AML-193 (cell line): ENCODE measurements at places on chromosomes 13 and 19.

GRCh38 chr13:43264458-43264857, 241.1 kb downstream of the DNAJC15 start:
- DNase-seq = no peak

- DNase-seq = peak; percentile 57
These were observed 45.0 kb downstream of the CBY2 start for GRCh38 chr13:45747071-45747470.

DNA sequence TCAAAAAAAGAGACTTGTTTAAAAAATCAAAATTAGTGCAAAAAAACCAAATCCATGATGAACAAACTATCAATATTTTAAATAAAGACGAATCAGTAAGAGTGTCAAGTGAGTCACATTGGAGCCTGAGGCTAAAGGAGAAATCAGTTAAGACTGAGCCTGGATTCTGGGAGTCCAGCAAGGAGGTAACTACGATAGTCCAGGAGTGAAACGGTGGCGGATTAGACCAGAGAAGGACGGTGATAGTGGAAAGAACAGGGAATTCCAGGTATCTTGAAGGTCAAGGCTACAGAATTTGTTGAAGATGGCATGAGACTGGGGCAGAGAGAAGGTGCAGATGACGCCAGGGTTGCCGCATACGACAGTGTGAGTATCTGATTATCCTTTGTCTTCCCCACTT, 7.0 kb upstream of the NPAS1 start:
- no peak for DNase-seq

DNA sequence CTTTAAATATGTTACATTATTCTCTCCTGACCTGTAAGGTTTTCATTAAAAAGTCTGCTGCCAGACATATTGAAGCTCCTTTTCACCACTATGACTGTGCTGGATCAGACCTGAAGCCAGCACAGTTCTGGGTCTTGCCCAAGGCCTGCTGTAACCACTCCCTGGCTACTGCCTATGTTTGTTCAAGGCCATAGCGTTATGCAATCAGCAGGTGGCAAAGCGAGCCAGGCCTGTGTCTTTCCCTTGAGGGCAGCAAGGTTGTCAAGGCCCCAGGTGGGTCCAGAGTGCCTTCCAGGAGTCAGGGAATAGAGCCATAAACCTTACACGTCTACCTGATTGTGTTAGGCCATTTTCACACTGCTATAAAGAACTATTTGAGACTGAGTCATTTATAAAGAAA, 496.8 kb upstream of the PCDH9 start:
- DNase-seq = no peak

DNA sequence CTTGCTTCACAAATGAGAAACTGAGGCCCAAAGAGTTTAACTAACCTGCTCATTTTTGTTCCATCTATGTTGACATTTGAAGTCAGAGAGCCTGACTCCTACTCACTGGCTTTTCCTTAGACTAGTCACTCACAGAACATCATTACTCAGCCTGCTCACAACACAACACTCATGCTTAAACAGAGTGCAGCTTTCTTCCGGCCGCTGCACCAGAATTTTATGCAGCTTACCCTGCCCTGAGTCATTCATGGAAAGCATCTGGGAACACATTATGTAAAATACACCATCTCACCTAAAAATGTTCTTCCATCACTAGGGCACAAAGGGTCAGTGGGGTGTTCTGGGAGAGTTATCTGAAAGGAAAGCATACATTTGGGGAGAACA, 303.4 kb downstream of the SPRY2 start:
- DNase-seq = no peak

DNA sequence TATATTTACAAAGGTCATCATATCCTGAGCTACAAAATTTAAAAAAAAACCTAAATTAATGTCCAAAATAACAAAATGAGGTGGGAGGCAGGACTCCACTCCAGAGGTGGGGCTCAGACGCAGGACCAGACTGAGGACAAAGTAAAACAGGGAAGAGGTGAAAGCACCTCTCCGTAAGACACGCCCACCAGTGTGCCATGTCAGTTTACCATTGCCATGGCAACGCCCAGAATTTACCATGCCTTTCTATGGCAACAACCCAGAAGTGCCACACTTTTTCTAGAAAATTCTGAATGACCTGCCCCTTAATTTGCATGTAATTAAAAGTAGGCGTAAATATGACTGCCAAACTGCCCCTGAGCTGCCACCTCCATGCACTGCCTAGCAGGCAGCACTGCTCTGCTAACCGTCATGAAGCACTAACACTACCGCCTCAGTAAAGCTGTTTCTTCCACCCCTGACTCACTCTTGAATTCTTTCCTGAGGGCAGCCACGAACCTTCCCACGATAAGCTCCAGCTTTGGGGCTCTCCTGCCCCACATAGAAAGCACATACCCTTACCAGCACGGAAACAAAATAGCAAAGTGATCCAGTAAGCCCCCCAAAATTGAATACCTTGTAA, 22.3 kb upstream of the PDCD5 start:
- DNase-seq = no peak

DNA sequence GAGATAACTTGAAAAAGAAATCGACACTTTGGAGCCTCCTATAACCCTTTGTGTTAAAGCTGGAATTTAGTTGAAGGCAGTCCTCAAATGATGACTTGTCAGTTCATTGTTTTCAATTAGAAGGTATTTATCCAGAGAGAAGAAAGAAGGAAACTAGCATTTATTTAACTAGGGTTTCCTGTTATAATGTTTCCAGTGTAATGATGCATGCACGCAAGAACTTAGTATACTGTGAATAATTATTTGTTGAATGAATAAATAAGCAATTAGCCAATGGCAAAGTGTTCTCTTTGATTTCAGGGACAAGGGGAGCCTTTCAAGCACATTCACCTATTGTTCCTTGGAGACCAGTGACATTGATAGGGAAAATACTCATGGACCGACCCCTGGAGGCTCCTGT, 307.4 kb downstream of the KLF5 start:
- DNase-seq = no peak

- DNase-seq = peak; percentile 86
These were observed 15.0 kb downstream of the NUFIP1 start for GRCh38 chr13:44974056-44974793.

GRCh38 chr13:113216254-113217048, 7.0 kb downstream of the CUL4A start:
- DNase-seq = no peak

DNA sequence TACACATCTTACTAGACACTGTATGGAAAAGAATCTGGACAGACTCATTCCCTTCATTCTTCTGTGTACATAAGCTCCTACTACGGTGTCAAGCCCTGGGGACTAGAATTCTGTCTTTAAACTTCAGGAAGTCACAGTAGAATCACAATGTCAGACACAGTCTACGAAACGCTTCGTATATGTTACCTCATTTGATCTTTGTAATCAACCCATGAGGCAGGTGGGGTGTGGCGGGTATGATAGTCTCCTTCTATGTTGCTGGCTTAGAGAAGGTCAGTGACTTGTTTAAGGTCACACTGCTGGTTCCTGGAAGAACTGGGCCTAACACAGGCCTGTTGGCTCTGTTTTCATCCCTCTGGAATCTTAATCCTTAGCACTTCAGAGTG, 32.2 kb upstream of the TPT1 start:
- DNase-seq = no peak

DNA sequence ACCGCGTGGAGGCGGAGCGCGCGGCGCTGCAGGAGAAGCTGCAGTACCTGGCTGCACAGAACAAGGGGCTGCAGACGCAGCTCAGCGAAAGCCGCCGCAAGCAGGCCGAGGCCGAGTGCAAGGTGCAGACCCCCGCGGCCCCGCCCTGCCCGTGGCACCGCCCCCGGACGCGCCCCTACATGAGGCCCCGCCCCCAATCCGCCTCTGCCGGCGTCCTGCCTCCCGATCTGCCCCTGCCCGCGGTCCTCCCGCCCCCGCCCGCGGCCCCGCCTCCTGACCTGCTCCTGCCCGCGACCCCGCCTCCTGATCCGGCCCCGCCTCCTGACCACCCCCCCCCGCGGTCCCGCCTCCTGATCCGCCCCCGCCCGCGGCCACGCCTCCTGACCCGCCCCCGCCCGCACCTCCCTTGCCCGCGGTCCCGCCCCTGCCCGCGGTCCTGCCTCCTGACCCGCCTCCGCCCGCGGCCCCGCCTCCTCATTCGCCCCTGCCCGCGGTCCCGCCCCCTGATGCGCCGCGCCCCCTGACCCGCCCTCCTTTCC, 11.7 kb downstream of the PRR36 start:
- no peak for DNase-seq

DNA sequence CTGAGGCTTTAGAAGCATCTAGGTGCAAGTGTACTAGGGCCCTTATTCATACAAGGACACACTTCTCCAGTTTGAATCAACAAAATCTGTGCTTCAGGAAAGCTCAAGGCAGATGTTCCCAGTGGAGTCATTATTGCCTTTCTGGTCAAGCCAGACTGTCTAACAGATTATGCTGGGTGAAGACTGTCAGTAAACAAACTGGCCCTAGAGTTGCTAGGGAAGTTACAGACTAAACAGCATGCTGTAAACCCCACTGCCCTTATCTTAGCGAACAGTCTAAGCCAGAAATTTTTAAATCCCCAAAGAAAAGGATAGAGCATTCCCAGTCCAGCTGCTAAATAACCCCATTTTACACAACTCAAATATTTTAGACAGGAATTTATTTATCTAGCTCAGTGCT, 1701.3 kb upstream of the PRR20A start:
- DNase-seq = no peak

DNA sequence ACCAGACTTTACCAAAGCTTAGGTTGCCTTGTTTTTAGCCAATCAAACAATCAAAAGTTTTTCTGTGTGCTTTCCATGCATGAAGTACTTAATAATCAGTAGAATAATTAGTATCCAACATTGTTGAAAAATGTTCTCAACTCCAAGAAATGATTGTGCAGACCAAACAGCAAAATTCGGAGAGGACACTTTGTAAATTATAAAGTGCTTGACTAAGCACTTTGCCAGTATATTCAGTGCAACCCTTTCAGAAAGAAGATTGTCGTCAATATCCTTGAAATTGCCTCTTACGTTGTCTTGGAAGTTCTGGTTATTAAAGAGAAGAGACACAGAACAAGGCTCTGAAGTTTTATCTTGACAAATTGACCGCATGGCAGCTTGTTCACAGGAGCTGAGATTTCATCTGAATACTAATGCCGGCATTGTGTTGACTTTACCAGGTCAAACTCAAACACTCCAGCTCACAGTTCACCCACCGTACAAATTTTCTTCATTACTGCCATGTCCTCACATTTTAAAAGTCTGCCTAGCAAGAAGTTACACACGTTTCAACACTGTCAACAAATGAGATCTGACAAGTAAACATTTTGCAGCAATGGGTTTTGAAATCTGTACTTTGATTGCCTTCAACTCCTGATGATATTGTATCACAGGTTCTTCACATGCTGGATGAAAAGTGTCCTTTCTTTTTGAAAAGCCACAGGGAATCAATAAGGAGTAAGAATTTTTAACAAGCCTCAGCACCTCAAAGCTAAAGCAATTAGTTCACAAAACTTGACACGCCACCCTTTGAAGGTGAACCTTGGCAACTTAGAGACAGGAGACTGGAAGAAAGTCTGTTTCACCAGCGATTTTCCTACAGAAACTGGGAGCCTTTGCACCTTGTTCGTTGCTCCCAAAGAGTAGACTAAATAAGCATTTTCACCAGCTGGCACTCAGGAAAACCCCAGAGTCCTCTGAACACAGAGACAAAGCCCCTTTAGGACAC, 150.9 kb downstream of the RFC3 start:
- DNase-seq = no peak

GRCh38 chr19:10420444-10421239, at the start of gene PDE4A:
Gene PDE4A (plus strand): TSS chr19:10420538. CDS start chr19:10420765, 227 bp downstream.
- DNase-seq = no peak

GRCh38 chr13:113820813-113821651, 42.8 kb downstream of the GAS6 start:
- DNase-seq = no peak

GRCh38 chr13:31530922-31531321, 208.4 kb upstream of the RXFP2 start:
- DNase-seq = no peak

- DNase-seq = peak; percentile 76
These were observed 1.3 kb downstream of the UBL3 start for GRCh38 chr13:29849071-29849631.

DNA sequence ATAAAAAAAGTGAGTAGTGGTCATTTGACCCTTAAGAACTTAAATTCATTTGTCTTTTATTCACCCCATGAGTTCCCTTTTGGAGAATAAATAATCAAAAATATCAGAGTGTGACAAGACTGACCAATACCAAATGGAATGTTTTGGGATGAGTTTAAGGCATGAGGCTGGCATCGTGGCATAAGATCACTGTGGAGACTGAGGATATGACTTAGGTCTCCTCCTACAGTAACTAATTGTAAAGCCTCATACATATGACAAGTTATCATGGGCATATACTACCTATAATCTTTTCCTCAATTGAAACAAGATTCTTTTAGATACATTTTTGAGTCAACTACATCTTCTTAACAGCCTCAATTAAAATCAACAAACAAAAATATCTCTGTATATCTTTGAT, 782.0 kb downstream of the SLITRK1 start:
- DNase-seq = no peak

GRCh38 chr13:38979891-38980749, 10.5 kb downstream of the STOML3 start:
- no peak for DNase-seq

GRCh38 chr19:8831832-8832131, 322 bp downstream of the ZNF558 start:
- DNase-seq = peak; percentile 64

GRCh38 chr13:46895381-46895780, 1.5 kb downstream of the HTR2A start:
- DNase-seq = no peak

DNA sequence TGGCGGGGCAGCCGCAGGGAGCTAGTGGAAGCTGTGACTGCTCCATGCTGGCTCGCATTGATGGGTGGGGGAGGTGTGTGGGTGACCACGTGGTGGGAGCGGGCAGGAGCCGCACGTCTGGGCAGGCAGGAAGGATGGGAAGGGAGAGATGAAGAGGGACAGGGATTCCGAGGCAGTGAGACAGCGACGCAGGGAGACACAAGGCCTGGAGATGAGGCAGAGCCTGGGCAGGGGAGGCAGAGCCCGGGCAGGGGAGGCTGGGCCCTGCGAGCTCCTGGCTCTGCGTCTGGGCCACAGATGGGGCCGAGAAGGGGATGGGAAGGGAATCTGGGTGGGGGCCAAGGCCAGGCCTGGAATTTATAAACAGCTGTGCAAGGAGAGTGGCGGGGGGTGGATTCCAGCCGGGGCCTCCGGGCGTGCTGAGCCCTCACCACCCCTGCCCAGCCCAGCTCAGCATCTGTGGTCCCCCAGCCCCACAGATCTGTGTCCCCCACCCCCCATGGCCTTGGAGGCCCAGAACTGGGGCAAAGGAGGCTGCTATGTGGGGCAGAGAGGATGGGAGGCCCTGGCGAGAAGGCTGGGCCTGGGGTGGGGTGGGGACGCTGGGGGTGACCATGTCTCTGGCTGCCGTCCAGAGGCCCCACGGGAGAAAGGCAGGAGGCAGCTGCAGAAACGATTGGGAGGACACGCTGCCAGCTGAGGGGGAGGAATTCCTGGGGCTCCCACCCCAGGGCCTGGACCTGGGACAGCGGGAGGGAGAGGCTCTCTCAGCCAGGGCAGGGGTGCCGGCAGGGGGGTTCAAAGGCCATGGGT, 6.0 kb downstream of the EHD2 start:
- no peak for DNase-seq

- no peak for DNase-seq
These were observed 19.7 kb downstream of the PNPLA6 start for GRCh38 chr19:7554990-7555864.
